ENCODE measurements at places on chromosomes 1 and 21. TPM values are rescaled to one million over a fixed set of nuclear protein-coding genes. Genes with fewer than 3 reads are reported as not detected.

Gene SLC30A10
- not detected for total RNA-seq

Gene CRNN
- total RNA-seq = not detected

Gene CD244
- total RNA-seq = 15.0 TPM

Gene ADCY10
- not detected for total RNA-seq

Gene LCA5L
- 0.47 TPM for total RNA-seq

Gene FCRL4
- not detected for total RNA-seq

Gene OPRD1
- not detected for total RNA-seq
